ENCODE measurements at places on chromosomes 3 and 15. TPM values are rescaled to one million over a fixed set of nuclear protein-coding genes. Genes with fewer than 3 reads are reported as not detected.

GRCh38 chr3:56763233-56763632 is 38.5 kb downstream of the ARHGEF3 start:
- no peak for DNase-seq

- no peak for DNase-seq
These were observed 46.6 kb downstream of the TYRO3 start for GRCh38 chr15:41605566-41605965.

DNA sequence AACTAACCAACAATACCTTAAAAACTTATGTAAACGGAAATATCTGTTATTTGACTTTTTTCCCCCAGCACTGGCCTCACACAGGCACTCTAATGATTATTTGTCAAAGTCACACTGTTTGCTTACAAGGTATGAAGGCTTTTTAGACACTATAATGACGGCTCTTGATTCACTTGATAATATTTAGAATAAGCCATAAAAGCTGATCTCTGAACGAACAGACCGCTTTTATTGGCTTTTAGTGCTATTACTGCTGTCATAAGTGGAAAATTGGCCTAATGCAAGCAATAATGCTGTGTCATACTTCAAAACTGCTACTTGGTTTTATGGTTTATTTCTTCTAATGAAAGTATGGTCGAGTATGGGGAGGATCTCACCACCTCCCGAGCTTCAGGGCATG is 35.1 kb downstream of the MDFIC2 start:
- DNase-seq = no peak

DNA sequence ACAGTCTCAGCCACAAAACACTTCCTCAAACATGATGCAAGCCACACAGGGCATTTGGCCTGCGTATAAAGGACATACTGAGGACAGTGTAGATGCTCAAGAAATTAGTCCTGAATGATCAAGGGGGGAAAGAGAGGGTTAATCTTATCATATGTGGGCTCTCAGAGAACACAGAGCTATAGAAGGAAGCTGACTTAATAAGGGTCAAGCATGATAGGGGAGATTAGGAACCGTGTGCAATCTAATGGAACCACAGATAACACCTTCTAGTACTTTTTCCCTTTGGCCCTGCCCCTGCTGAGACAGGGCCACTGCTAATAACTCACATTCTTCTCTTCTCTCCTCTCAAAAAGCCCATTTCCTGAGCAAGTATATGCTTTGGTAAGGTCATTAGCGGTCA is 114.1 kb upstream of the ADAMTS9 start:
- no peak for DNase-seq

GRCh38 chr3:48678566-48679380 is 6.9 kb downstream of the NCKIPSD start:
- DNase-seq = no peak

- no peak for DNase-seq
These were observed 60.3 kb downstream of the EBLN2 start for GRCh38 chr3:73121669-73122331.

- DNase-seq = no peak
These were observed 28.4 kb upstream of the PARL start for GRCh38 chr3:183912895-183913579.

DNA sequence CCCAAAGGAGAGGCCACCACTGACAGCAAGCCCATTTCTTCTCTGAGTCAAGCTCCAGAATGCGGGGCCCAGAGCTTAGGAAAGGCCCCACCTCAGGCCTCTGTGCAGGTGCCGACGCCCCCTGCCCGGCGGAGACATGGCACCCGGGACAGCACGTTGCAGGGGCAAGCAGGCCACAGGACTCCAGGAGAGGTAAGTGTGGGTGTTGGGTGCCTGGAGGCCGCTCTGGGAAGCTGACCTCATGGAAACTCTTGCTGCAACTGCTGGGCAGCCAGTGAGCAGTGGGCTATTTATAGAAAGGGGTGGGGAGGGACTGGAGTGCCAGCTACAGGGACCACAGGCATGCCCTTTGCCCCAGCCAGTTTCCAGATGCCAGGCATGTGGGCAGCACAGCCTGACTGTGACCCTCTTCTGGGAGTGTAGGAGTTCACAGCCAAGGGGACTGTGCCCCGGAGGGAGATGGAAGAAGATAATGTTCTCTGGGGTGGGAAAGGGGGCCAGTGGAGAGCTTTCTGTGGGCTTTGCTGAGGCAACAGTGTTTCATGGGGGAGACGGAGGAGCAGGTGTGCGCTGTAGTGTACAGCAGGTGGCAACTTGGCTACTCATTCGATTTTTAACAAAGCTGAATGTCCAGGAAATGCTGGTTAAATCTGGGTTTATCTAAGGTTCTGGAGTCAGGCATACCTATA is 23.7 kb downstream of the ALPK3 start:
- DNase-seq = no peak

- DNase-seq = no peak
These were observed 162.3 kb downstream of the GABRG3 start for GRCh38 chr15:27133249-27133648.

DNA sequence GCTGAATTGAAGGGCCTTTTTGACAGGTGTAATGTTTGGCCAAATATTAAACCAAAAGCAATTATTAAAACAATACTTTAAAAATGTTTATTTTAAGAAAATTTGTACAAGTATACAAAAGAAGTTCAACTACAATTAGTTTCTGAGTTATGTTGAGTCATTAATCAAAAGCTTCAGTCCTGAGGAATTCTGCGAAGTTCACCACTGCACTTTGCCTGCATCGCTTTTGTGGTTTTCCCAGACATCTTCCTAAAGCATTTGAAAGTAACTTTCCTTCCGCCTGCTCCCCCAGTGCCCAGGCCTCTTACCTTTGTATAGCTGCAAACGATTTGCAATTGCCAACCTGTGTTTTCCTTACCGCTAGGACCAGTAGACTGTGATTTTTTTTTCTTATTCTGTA is 69.5 kb downstream of the KCNAB1 start:
- DNase-seq = no peak

DNA sequence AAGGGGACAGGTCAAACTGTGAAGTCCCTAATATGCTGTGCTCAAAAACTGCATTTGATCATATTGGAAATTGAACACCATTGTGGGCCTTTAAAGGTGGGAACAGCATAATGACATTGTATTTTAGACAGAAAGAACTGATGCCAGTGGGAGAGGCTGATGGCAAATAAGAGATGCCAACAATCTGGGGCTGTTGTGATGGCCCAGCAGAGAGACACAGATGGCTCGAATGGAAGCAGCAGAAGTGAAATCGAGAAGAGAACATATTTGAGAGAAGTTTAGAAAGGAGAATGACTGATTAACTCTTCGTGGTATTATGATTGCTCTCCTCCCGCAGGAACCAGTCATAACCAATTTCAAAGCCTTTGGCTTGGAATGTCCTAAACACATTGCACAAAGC is 382.9 kb downstream of the MECOM start:
- DNase-seq = no peak

- no peak for DNase-seq
These were observed 20.5 kb downstream of the IFT122 start for GRCh38 chr3:129460572-129460971.

GRCh38 chr15:71629781-71630474 is 180.4 kb upstream of the NR2E3 start:
- DNase-seq = no peak

- DNase-seq = no peak
These were observed 63.4 kb upstream of the KBTBD8 start for GRCh38 chr3:66934725-66935124.

DNA sequence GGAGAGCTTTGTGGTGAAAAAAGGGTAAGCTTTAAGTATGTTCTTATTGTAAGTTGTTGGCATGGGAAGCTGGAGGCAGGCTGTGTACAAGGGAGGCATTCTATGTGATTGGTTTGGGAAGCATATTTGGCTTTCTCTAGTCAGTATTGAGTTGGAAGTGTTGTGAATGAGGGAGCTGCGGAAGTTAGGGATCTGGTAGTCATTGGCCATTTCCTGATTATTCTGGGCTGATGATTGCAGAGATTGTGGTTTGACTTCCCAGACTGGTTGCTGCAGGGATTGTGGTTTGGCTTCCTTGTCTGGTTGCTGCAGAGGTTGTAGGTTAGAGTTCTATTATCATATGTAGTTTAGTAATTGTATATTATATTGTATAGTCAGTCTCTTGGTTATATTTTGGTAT is 21.0 kb downstream of the STXBP5L start:
- no peak for DNase-seq

- no peak for DNase-seq
These were observed 102.9 kb upstream of the KCNAB1 start for GRCh38 chr3:156017352-156018030.

DNA sequence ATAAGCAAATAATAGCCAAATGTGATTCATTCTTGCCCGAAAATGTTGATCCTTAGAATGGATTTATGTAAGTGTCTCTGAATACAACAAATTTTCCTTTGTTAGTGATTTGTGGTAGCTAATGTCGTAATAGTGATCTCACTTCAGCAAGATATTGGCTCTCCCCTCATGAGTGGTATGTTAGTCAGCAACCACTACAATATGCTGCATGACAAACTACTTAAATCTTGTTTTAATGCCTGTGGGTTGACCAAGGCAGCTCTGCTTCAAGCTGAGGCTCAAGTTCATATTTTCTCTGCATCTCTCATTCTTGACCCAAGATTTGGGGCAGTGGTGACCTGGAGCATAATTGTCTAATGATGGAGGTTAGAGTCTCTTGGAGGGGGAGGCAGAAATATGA is 49.8 kb upstream of the GALNT15 start:
- DNase-seq = no peak

DNA sequence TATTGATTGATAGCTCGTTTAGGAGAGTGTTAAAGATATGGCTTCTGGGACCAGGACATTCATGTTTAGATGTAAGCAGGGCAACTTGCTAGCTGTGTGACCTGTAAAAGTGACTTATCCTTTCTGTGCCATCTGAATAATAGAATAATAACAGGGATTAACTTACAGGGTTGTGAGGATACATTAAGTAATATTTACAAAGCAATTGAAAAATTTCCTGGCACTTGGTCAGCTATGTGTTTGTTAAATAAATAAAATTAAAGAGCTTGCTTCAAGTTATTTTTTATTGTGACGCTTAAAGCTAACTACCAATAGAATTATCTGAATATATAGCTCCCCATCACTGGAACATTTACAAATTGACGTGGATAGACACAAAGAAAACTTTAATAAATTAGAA is 287.9 kb upstream of the CDIN1 start:
- DNase-seq = no peak

DNA sequence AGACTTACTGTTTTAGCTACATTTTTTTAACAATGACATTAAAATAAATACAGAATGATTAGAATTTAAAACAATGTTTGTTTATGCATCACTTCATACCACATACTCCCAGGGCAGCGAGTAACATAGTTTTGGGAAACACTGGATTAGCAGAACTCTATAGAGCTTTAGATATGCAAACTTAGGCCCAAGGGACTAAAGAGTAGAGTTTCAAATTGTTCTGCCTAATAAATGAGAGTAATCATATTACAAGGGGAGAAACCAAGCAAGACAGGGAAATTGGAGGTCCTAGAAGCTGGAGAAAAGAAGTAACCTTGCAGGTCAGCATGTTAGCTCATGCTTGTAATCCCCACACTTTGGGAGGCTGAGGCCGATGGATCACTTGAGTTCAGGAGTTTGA is 3.6 kb upstream of the DAZL start:
- DNase-seq = no peak

GRCh38 chr15:80177156-80177555 is 24.4 kb downstream of the FAH start:
- no peak for DNase-seq

DNA sequence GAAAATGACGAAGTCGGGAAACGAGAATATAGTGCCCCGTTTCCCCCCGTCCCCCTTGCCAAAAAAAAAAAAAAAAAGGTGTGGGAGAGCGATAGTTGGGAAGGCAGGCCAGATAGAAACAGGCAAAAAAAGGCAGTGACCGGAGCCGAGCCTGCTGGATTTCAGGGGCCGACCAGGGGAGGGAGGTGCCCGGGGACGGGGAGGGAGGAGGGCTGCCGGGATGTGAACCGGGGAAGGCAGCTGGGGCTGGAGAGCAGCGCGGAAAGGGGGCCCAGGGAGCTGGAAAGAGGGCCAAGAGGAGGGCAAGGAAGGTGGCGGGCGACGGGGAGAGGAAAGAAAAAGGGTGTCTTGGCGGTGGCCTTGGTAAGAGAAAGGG is 837 bp downstream of the LRRN1 start:
- peak; percentile 72 for DNase-seq

DNA sequence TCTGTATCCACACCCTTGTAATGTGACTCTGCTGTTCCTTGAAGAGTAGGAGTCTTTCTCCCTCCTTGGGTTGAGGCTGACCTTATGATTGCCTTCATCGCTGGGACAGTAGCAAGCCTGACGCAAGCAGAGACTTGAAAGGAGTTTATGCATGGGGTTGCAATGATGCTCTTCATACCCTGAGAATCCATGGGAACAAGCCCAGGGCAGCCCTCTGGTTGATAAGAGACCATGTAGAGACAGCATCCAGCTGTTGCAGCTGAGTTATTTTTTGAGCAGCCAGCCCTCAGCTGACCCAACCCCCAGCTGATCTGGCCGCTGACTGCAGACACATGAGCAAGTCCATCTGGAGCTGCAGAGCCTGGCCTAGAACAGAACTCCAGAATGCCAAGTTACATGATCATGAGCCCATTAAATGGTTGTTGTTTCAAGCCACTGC is 60.6 kb upstream of the ARNT2 start:
- DNase-seq = no peak

GRCh38 chr15:33113666-33114373 is 80.7 kb downstream of the FMN1 start:
- DNase-seq = no peak

DNA sequence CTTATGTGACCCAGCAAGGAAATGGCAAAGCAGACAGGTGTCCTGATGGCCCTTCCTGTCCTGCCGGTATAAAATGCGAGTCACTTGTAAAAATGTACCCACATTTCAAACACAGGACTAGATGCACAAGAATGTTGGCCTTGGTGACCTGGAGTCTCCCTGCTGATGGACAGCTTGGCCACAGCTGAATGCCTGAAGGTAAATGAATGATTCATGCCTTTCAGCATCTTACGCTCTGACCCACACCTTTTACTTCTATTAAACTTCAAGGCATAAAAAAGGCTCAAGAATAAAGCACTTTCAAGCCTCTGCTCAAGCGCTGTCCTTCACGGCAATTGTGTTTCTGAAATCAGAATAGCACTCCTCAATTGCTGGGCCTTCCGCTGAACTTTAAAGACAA is 228.0 kb upstream of the SLCO3A1 start:
- no peak for DNase-seq

GRCh38 chr3:28247286-28247685 is 5.9 kb downstream of the CMC1 start:
- no peak for DNase-seq

GRCh38 chr3:7917443-7918151 is 584.0 kb upstream of the LMCD1 start:
- no peak for DNase-seq

Gene MEX3B
- total RNA-seq = 46.1 TPM

Gene CCNB2
- total RNA-seq = 24.6 TPM

Gene LIPH
- total RNA-seq = 5.3 TPM

Gene FAM3D
- total RNA-seq = 7.4 TPM

Gene SMCO1
- not detected for total RNA-seq

Gene PPCDC
- total RNA-seq = 23.6 TPM

Gene ELL3
- 4.1 TPM for total RNA-seq

Gene SEC22C
- total RNA-seq = 21.5 TPM

Gene CTXN2
- total RNA-seq = not detected

Gene ECE2
- total RNA-seq = not detected

Gene SERPINI2
- 0.70 TPM for total RNA-seq

Gene TUBGCP5
- total RNA-seq = 15.3 TPM

Gene CCDC54
- total RNA-seq = not detected
